ENCODE measurements at places on chromosomes 12 and 14.

- no peak for DNase-seq
Measured at GRCh38 chr12:30043151-30043847, 259.6 kb upstream of the TMTC1 start.

DNA sequence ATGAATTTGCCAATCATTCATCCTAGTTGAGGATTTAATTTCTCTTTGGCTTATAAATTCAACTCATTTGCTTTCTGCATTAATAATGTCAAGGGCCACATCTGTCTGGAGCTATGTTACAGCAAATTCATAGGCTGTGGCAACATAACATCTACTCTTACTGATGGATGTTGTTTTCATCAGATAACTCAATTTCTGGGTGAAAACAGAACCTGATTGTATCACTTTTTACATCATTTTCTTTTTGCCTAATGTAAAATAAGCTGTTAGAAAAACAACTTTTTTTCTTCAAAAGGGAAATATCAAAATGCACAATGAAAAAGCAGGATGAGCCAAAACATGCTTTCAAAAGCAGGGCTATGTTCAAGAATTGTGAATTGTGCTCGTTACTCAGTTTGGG is 73.3 kb downstream of the HELB start:
- no peak for DNase-seq

DNA sequence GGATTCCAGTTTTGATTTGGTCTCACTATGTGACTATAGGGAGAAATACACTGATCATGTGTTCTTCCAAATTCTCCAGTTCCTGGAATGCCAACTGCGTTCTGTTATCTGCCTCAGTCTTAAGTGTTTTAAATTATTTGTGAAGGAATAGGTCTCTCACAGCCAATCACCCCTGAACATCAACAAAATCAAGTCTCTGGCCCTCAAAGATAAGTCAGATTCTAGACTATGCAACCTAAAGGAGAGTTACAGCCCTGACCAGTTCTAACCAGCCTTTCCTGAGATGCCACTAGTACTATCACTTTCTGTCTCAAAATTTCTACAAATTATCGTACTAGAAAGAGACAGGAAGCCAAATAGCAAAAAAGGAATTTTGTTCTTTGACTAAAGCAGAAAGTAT is 22.3 kb downstream of the ZFC3H1 start:
- no peak for DNase-seq

DNA sequence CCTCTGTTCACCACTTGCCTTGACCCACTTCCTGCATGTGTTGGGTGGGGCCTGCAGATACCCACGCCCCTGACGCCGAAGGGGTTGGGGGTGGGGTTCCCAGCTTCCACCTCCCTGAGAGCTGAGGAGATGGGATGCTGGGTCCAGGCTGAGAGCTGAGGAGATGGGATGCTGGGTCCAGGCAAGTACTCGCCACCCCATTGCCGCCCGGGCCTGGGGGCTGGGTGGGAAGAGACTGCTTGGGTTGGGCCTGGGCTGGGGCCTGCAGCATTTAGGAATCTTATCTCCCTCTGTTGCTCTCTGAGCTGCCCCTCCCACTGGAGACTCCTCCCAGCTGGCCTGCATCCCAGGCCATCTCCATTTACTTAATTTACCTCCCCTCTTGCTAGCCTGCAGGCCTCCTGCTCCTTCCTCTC is 17.4 kb downstream of the TEAD4 start:
- no peak for DNase-seq

DNA sequence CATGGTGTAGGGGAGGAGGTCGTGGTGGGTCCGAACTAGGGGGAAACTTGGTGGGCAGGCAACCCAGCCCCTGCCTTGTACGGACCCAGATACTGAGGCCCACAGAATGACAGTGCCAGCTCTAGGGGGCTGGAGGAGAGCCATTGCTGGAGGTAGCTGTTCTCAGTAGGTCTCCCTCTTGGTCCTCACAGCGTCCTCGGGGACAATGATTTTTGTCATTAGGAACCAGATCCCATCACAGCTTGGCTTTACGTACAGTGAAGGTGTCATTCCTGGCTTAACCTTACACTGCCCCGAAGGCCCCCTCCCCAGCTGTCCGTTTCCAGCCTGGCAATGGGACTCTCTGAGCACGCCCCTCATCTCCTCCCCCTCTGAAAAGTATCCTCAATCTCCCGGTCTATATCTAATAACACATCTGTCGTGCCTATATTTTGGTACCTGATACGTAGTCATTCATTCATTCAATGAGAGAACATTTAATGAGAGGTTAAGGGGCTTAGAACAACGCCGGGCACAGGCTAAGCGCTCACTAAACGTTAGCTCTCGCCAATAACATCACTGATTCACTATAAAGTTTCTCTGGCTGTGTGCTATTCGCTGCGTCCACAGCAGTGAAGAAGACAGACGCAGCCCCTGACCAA is 597 bp upstream of the DYNC1H1 start:
- no peak for DNase-seq

DNA sequence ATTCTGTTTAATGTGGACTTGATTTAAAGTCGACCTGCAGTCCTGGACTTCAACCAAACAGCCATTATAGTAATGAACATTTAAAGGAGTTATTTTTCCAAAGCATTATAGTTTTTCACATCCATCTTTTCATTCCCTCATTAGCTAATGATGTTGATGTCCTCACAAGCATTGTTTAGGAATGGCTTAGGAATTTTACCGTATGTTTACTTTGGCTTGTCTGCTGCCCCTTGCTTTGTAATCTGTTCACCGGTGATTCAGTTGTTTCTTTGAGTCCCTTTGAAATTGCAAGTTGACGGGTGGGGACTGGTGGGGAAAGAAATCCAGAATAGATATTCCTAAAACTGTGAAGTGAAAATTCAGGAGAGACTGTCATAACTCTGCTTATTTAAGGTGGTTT is 25.4 kb downstream of the PRKCH start:
- no peak for DNase-seq

GRCh38 chr12:48857278-48857994 is 5.5 kb upstream of the DDX23 start:
- DNase-seq: no peak

- DNase-seq: no peak
Measured at GRCh38 chr12:101863981-101864380, 13.4 kb upstream of the DRAM1 start.

- DNase-seq: no peak
Measured at GRCh38 chr12:22334410-22335100, at the start of gene ST8SIA1. Gene ST8SIA1, minus strand, starts transcription at chr12:22334707. Its CDS starts 475 bp downstream, at chr12:22334232.

DNA sequence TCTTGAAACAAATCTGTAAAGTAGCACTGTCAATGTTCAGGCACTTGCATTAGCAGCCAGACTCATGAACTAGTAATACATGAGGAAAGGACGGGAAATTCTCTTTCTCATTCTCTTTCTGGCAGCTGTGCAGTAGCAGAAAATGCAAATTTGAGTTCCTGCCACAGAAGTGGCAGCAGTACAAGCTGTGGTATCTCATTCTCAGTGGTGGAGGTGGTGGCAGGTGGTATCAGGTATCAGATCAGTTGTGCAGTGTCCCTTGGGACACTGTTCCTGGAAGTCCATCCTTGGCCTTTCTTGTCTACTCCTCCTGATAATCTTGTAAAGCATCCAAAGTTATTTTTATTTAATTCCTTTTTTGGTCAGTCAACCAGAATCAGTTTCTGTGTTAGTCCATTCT is 103.0 kb downstream of the C12orf42 start:
- no peak for DNase-seq

DNA sequence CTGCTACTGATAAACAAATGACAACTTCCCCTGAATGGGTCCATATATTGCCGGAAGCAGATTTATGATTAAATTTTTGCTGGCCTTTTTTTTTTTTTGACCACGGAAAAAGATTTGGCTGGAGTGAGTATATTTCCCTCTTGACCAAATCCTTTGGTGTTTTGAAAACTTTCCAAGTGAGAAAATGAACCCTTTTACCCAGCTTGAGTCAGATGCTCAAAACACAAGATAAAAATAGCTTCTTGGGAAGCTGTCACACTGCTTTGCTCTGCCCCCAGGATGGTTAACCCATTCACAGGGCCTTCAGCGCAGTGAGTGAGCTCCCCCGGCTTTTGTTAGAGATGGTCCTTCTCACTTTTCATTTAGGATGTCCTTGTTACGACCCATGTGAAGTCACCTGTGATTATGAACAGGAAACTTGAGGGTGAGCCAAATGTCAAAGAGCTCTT is 224.3 kb downstream of the PELI2 start:
- no peak for DNase-seq

DNA sequence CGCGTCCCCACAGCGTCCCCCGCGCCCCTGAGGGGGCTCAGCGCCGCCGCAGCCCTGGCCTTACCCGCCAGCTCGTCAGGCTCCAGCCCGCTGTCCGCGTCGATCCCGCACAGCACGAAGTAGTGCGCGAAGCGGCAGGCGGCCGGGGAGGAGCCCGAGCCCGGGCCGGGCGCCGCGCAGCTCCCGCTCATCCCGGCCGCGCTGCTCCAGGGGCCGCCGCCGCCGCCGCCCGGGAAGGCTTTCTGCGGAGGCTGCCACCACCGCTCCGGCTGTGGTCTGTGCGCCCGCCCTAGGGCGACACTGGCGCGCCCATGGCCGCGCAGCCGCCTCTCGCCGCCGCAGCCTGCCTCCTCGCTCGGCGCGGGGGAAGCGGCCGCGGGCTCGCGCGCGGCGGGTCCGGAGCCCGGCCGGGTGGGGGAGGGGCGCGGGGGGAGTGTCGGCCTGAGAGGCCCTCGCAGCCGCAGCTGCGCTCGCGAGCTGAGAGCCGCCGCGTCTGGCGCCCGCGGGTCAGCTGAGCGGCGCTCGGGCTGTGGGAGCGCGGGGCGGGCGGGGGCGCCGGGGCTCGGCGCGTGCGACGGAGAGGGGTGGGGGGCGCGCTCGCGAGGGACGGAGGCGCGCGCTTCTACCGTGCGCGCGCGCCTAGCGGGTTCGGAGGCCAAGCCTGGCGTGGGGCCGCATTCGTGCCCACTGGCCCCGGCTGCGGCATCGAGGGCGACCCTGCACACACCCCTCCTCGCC is at the start of gene DENND5B:
TSS of gene DENND5B (minus strand) at position 495 of the 738 bp plus-strand sequence. CDS start at position 191, 304 bp downstream.
- DNase-seq: peak; percentile 41

- DNase-seq: no peak
Measured at GRCh38 chr12:24111086-24111485, 161.6 kb upstream of the SOX5 start.

- no peak for DNase-seq
Measured at GRCh38 chr12:27577688-27578087, 53.7 kb downstream of the PPFIBP1 start.

DNA sequence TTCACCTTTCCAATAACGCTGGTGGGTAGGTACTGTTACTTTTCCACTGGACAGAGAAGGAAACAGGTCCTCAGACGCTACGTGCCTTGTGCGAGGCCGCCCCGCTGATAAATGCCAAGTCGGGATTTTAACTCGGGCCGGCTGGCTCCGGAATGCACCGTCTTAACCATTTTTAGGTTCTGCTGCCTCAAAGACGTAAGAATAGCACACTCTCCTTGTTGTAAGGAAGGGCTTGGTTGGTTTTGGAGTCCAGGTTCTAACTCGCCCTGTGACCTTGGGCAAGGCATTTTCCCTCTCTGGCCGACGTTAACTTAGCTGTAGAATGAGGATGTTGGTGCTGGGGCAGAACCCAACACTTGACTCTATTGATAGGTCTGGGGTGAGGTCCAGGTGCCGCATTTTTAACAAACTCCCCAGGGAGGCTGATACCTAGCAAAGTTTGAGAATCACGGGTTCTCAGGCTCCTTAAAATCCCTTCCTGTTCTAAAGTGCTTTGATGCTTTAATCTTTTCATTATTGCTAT is 814 bp downstream of the ANKRD13A start:
- DNase-seq: no peak

GRCh38 chr14:36857136-36857535 is 195.5 kb downstream of the PAX9 start:
- peak; percentile 74 for DNase-seq

DNA sequence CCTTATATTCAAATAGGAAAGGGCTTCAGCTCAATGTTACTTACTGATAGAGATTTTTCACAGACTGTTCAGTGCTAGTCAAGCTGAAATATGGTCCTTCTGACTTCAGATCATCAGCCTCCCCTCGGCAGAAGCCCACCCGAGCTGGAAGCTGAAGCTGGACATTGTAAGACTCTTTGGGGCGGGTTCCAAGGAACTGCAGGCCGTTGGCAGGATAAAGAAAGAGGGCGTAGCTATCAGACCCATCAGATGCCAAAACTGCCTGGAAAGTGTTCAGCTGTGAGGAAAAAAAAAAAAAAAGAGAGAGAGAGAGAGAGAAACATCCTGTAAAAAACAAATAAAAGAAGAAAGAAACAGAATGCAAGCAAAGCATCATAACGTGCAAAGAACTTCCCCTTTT is 8.8 kb downstream of the NID2 start:
- DNase-seq: no peak

DNA sequence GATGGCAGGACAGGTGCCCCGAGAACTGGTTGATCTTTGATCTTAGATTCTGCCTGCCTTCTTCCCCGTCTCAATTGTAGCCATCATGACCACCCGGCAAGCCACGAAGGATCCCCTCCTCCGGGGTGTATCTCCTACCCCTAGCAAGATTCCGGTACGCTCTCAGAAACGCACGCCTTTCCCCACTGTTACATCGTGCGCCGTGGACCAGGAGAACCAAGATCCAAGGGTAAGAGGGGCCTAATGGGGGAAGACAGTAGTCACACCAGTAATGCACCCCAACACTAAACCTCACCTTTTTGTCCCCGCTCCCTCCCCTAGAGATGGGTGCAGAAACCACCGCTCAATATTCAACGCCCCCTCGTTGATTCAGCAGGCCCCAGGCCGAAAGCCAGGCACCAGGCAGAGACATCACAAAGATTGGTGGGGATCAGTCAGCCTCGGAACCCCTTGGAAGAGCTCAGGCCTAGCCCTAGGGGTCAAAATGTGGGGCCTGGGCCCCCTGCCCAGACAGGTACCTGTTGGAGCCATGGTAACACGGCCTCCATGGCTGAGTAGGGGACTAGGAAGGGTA is 556 bp downstream of the TROAP start:
- no peak for DNase-seq

DNA sequence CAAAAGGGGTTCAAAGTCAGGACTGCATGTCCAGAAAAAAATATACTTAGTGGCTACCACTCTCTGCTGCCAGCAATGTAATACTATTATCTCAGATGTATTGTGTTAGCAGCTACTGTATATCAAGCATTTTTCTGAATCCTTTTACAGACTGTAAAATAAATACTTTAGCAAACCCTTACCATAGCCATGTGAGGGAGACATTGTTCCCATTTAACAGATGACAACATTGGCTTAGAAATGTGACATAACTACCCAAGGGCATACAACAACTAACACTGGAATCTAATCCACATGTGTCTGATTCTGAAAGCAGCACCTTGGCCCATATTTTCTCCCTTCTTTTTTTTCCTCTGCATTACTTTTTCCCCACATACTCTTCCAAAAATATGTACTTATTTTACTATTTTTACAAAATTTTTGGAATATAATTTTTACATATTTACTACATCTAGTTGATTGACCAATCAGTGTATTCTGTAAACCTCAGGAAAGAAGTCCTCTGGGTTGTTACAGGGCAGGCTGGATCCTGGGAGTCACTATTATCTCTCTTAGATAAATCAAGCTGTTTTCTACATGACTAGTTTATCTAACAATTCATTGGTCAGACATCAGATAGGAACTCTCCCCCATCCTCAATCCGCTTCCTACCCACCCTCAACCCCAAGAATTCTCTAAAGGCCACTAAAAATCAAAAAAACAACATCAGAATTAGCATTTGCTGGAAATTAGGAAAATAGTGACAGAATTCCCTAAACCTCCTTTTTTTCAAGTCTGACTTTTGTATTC is 154.1 kb downstream of the BTG1 start:
- no peak for DNase-seq

GRCh38 chr14:51880835-51881580 is 20.6 kb downstream of the GNG2 start:
- DNase-seq: no peak

Measured in NCI-H2029 treated with DMSO at 0.1 percent for 48 hours (cell line).